ENCODE measurements at places on chromosomes 7 and 10. TPM values are rescaled to one million over a fixed set of nuclear protein-coding genes. Genes with fewer than 3 reads are reported as not detected.
A peak's percentile ranks its signal among the peaks of the same experiment; 100 is the strongest.

DNA sequence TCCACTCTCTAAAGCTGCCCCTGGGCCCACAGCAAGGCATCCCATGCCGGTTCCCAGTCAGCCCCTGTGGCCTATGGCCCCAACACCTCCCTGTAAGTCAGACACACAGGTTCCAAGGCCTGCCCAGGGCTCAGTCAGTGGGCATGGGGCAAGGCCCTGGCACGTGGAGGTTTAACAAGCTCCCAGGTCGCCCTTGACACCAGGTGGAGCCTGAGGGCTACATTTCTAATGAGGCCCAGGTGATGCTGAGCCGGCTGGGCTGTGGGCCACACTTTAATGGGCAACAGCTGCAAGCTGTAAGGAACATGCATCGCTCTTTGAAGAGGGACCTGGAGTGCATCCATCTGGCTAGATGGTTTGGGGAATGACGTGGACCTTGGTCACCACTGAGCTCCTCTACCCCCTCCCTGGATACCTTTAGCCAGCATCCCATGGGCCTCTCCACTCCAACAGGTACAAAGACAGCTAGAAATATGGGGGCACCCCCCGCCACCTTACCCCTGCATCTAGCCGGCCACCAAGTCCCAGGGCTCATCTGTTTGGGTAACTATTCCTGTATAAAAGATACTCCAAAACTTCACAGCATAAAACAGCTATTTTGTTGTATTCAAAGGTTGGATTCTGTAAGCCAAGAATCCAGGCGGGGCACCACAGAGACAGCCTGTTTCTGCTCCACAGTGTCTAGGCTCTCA lies 122.5 kb downstream of the OAT start:
- H3K27ac ChIP-seq: no peak overlapping the region
- H3K36me3 ChIP-seq: no peaks in the 10 kb centered on the region
- no peaks in the 10 kb centered on the region for H3K27me3 ChIP-seq
- no peak overlapping the region for H3K4me3 ChIP-seq

DNA sequence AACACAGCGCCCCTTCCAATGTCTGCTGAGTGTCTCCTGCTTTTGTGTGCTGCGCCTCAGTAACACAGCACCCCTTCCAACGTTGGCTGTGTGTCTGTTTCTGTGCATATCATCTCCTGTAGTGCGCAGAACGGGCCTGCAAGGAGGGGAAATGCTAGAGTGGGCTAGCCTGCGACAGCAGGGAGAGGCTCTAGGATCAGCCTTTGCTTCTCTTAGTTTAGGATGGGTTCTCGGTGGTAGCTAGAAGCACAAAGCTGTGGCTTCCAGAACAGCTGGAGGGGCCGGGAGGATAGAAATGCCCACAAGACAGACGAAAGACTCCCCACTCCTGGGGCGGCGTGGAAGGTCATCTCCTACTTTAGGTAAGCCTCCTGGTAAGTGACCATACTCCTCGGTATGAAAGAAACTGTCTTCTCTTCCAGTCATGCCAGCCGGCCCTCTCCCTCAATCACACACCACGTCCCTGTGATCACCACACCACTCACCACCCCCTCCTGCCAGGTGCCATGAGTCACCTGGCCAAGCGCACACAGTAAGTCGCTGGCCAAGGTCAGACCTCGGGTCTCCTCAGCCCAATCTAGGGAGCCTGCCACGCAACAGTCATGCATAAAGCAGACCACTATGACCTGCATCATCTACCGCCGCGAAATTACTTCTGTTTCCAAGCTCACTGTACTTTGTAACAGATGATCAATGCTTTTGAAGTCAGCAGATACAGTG lies 4.8 kb downstream of the PITRM1 start:
- no peak overlapping the region for H3K27ac ChIP-seq
- peaks cover 41% of the 10 kb centered on the region for H3K36me3 ChIP-seq
- no peak overlapping the region for H3K4me3 ChIP-seq
- H3K4me1 ChIP-seq: peaks cover 6% of the 10 kb centered on the region

GRCh38 chr10:61279400-61279799 lies 173.8 kb downstream of the TMEM26 start:
- no peaks in the 10 kb centered on the region for H3K4me1 ChIP-seq
- no peak overlapping the region for H3K4me3 ChIP-seq
- no peaks in the 10 kb centered on the region for H3K36me3 ChIP-seq
- H3K27me3 ChIP-seq: no peaks in the 10 kb centered on the region
- DNase-seq: no peak

GRCh38 chr10:46069771-46070463 lies 23.8 kb upstream of the MSMB start:
- no peaks in the 10 kb centered on the region for H3K4me1 ChIP-seq
- no peaks in the 10 kb centered on the region for H3K36me3 ChIP-seq
- H3K4me3 ChIP-seq: no peak overlapping the region
- H3K27ac ChIP-seq: no peak overlapping the region
- DNase-seq: no peak

- H3K27me3 ChIP-seq: no peaks in the 10 kb centered on the region
- H3K36me3 ChIP-seq: no peaks in the 10 kb centered on the region
- no peak overlapping the region for H3K27ac ChIP-seq
- DNase-seq: no peak
Measured at GRCh38 chr7:83541187-83541960, 107.6 kb downstream of the SEMA3E start.

- no peaks in the 10 kb centered on the region for H3K36me3 ChIP-seq
- H3K27me3 ChIP-seq: no peaks in the 10 kb centered on the region
- no peak for DNase-seq
- H3K27ac ChIP-seq: peak overlapping the region; percentile 1
Measured at GRCh38 chr10:110081911-110082310, 74.1 kb downstream of the ADD3 start.

DNA sequence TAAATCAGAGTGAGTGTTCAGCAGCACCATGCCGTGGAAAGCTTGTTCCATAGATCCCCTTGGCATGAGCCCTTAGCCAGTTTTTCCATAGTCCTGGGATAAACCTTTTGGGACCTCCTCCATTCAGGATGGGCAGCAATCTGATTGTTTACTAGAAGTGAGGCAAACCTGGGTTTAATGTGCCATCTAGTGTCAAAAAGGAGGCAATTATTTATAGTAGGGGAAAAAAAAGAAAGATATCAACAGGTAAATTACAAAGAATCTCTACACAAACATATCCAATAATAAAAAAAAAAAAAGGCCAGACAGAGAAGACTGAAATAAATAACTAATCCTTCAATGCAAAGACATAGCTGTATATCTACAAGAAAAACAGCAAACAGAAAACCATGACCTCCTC lies 229.0 kb upstream of the STK17A start:
- no peak overlapping the region for H3K4me3 ChIP-seq
- no peak for DNase-seq
- no peak overlapping the region for H3K27ac ChIP-seq
- no peaks in the 10 kb centered on the region for H3K36me3 ChIP-seq
- no peaks in the 10 kb centered on the region for H3K27me3 ChIP-seq

GRCh38 chr7:44050121-44050914 lies 5.8 kb downstream of the DBNL start:
- H3K27ac ChIP-seq: no peak overlapping the region
- H3K27me3 ChIP-seq: no peaks in the 10 kb centered on the region
- H3K4me3 ChIP-seq: no peak overlapping the region
- no peak for DNase-seq
- peaks cover 6% of the 10 kb centered on the region for H3K4me1 ChIP-seq

GRCh38 chr10:12656518-12657142 lies 307.3 kb downstream of the CAMK1D start:
- no peaks in the 10 kb centered on the region for H3K27me3 ChIP-seq
- peaks cover 13% of the 10 kb centered on the region for H3K4me1 ChIP-seq
- H3K4me3 ChIP-seq: no peak overlapping the region
- DNase-seq: no peak

- DNase-seq: no peak
- no peaks in the 10 kb centered on the region for H3K27me3 ChIP-seq
- H3K4me1 ChIP-seq: no peaks in the 10 kb centered on the region
Measured at GRCh38 chr7:1698951-1699350, 28.9 kb downstream of the ELFN1 start.

- no peak overlapping the region for H3K27ac ChIP-seq
- no peaks in the 10 kb centered on the region for H3K36me3 ChIP-seq
- peak; percentile 20 for DNase-seq
- H3K4me1 ChIP-seq: peaks cover 14% of the 10 kb centered on the region
- no peaks in the 10 kb centered on the region for H3K27me3 ChIP-seq
Measured at GRCh38 chr10:114681542-114681941, 23.5 kb upstream of the ABLIM1 start.

GRCh38 chr7:156038345-156038744 lies 226.1 kb upstream of the SHH start:
- no peaks in the 10 kb centered on the region for H3K36me3 ChIP-seq
- no peak overlapping the region for H3K27ac ChIP-seq
- no peaks in the 10 kb centered on the region for H3K4me1 ChIP-seq

GRCh38 chr10:60399328-60399727 lies 9.7 kb upstream of the ANK3 start:
- H3K27ac ChIP-seq: no peak overlapping the region
- no peak overlapping the region for H3K4me3 ChIP-seq
- peak; percentile 8 for DNase-seq
- H3K27me3 ChIP-seq: no peaks in the 10 kb centered on the region

GRCh38 chr7:25792586-25792985 lies 359.4 kb upstream of the NFE2L3 start:
- no peak overlapping the region for H3K27ac ChIP-seq
- DNase-seq: no peak
- H3K4me3 ChIP-seq: no peak overlapping the region
- H3K27me3 ChIP-seq: no peaks in the 10 kb centered on the region
- peaks cover 4% of the 10 kb centered on the region for H3K4me1 ChIP-seq

GRCh38 chr7:122983261-122983660 lies 12.2 kb downstream of the TAS2R16 start:
- no peaks in the 10 kb centered on the region for H3K27me3 ChIP-seq
- H3K36me3 ChIP-seq: no peaks in the 10 kb centered on the region
- no peak overlapping the region for H3K4me3 ChIP-seq
- no peaks in the 10 kb centered on the region for H3K4me1 ChIP-seq
- DNase-seq: no peak
- H3K27ac ChIP-seq: no peak overlapping the region

DNA sequence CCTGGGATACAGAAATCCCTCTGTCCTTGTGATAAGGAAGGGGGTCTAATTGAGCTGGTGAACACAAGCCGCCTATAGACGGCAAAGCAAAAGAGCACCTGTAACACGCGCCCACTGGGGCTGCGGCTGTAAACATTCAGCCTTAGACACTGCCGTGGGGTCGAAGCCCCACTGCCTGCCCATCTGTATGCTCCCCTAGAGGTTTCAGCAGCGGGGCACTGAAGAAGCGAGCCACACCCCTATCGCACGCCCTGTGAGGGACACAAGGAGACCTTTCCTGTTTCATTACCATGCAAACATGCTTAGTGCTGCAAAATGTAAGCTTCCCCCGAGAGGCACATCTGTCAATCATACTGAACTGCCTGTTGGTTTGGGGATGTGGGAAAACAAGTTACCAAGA lies 82.1 kb downstream of the NRP1 start:
- no peaks in the 10 kb centered on the region for H3K36me3 ChIP-seq
- H3K27ac ChIP-seq: no peak overlapping the region

- no peaks in the 10 kb centered on the region for H3K36me3 ChIP-seq
- peak overlapping the region; percentile 89 for H3K27ac ChIP-seq
- H3K4me3 ChIP-seq: peak overlapping the region; percentile 56
- H3K27me3 ChIP-seq: no peaks in the 10 kb centered on the region
- no peak for DNase-seq
Measured at GRCh38 chr10:124743191-124744101, 732 bp downstream of the FAM53B start.

- no peaks in the 10 kb centered on the region for H3K36me3 ChIP-seq
- H3K27me3 ChIP-seq: no peaks in the 10 kb centered on the region
- no peak for DNase-seq
Measured at GRCh38 chr10:50404021-50404773, 152.9 kb upstream of the ASAH2 start.

GRCh38 chr10:28631896-28632583 lies 45.3 kb upstream of the BAMBI start:
- DNase-seq: peak; percentile 51
- no peak overlapping the region for H3K4me3 ChIP-seq
- H3K36me3 ChIP-seq: no peaks in the 10 kb centered on the region
- no peaks in the 10 kb centered on the region for H3K27me3 ChIP-seq
- H3K4me1 ChIP-seq: peaks cover 5% of the 10 kb centered on the region

DNA sequence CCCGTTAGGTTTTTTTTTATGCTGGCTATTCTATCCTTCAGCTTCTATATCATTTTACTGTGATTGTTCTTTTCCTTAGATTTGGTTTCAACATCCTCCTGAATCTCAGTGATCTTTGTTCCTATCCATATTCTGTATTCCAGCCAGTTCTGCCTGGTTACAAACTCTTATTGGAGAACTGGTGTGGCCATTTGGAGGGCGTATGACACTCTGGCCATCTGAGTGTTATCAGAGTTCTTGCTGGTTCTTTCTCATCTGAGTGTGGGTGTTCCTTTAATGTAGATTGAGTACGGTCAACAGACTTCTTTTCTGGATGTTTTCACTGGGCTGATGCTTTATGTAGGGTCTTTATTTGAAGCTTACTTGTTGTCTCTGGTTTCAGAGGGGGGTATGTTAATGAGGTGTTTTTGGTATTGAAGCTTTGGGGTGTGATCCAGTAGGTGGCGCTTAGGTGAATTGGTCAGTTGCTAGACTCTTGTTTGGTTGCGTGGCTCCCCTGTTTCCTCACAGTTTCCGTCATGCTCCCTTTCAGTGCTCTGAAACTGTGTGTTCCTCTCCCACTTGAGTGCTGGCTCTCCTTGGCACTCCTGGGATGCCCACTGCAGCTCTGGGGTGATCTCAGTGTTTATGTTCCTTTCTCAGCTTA lies 80.7 kb downstream of the FANK1 start:
- H3K4me3 ChIP-seq: no peak overlapping the region
- DNase-seq: no peak
- no peaks in the 10 kb centered on the region for H3K4me1 ChIP-seq
- no peaks in the 10 kb centered on the region for H3K36me3 ChIP-seq

The AKR1E2 gene
- total RNA-seq: 15.3 TPM

The AMPH gene
- total RNA-seq: 1.9 TPM

The CALY gene
- total RNA-seq: not detected

The PRR15 gene
- total RNA-seq: 1.2 TPM

The TMEM196 gene
- not detected for total RNA-seq

The PNLIPRP2 gene
- total RNA-seq: not detected

The APBB1IP gene
- 1.5 TPM for total RNA-seq

The MYL7 gene
- not detected for total RNA-seq

The CRYGN gene
- 16.4 TPM for total RNA-seq

The SLC18A2 gene
- total RNA-seq: not detected

The ATP6V0A4 gene
- total RNA-seq: not detected

The TMEM236 gene
- 0.21 TPM for total RNA-seq

The CACNB2 gene
- 6.7 TPM for total RNA-seq

The PLXDC2 gene
- 50.4 TPM for total RNA-seq

The HHEX gene
- total RNA-seq: 117 TPM

The CCDC3 gene
- 6.8 TPM for total RNA-seq

The NANOS1 gene
- 24.2 TPM for total RNA-seq

The CTAGE15 gene
- 5.9 TPM for total RNA-seq

The CYP2C19 gene
- not detected for total RNA-seq

The SNCG gene
- 31.0 TPM for total RNA-seq

The YKT6 gene
- total RNA-seq: 56.2 TPM

The NACAD gene
- 0.54 TPM for total RNA-seq
